Stimulated activated CD4-positive, alpha-beta T cell treated with anti-CD3 and anti-CD28 coated beads, Interleukin-4, amount 100 ng/mL, for 48 hours (primary cell): ENCODE measurements at places on chromosomes 7 and 10.

- no peak for DNase-seq
Measured at GRCh38 chr7:100122067-100122466, 2.6 kb downstream of the CNPY4 start.

DNA sequence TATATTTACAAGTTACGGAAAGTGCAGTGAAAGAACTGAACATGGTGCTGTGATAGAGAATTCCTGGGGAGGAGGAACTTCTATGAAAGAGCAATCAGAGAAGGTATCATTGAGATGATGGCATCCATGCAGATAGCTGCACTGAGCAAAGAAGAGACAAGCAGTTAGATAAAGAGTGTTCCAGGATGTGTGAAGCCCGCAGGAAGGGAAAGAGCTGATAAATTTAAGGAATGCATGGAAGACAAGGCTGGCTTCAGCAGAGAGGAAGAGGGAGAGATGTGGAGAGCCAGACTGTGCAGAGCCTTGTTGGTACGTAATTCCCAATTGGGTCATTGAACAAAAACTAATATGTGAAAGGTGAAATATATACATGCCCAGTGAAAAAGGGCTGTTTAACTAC lies 538.9 kb downstream of the INHBA start:
- DNase-seq, result no peak

- no peak for DNase-seq
Measured at GRCh38 chr7:142152076-142152475, 40.6 kb downstream of the MGAM2 start.

DNA sequence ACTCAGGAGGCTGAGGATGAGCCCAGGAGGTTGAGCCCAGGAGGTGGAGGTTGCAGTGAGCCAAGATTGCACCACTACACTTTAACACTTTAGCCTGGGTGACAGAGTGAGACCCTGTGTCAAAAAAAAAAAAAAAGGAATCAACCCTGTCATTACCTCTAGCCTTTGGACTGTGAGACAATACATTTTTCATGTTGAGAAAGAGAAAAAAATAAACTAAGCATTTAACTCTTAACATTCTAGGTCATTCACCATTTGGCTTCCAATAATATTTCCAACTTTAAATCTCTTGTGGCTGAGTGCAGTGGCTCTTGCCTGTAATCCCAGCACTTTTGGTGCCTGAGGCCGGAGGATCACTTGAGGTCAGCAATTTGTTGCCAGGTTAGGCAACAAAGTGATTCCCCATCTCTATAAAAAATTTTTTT lies 41.9 kb upstream of the TPST1 start:
- DNase-seq, result no peak

DNA sequence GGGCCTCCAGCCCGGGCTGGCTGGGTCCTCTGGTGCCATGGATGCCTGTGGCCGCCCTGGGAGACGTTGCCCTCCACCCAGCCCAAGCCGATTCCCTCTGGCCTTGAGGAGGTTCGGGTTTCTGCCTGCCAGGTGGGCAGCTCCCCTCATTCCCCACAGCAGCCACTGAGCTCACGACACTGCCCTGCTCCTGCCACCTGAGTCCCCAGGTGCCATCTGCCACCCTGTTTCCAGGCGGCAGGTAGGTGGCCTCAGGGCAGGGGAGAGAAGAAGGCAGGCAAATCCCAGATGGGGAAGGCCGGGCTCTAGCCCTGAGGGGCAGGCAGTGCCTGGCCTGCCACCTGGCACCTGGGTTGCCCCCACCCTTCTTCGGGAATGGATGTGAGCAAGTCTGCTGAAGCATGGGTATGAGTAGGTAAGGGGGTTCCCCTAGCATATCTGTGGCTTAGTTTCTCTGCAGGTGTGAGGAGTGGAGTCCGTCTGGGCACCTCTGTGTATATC lies 92.2 kb upstream of the PPIF start:
- no peak for DNase-seq

- DNase-seq, result no peak
Measured at GRCh38 chr7:2760098-2760889, 72.3 kb downstream of the AMZ1 start.

- DNase-seq, result peak; percentile 57
Measured at GRCh38 chr7:100493476-100494264, 9.9 kb downstream of the NYAP1 start.

DNA sequence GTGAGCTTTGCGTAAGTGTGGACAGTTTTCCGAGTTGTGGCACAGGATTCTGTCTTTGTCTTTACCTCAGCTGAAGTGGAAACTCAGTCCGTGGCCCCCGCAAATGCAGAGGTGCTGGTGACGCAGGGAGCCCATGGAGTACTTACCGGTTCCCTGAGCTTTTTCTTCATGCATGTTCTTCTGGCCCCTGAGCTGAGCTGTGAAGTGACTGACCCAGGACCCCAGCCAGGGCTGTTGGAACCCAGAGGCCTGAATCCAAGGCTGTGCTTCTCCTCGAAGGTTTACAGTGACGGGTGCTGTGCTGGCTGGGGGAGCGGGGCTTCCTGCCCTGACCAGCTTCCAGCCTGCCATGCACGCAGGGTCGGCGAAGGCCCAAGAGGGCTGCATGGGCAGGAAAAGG lies 223.5 kb downstream of the GLRX3 start:
- no peak for DNase-seq

DNA sequence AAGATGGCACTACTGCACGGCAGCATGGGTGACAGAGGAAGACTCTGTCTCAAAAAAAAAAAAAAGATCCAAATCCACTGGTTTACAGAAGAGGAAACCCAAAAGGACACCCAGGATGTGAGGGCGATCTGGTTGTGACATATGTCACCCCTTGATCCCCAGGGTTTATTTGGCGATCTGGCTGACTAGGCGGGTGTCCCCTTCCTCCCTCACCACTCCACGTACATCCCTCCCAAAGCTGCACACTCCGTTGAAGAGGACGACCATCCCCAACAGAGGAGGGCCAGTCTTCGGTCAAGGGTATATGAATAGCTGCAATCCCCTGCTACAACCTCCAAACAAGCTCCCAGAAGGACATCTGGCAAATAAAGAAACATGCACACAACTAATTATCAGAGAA lies 111.6 kb downstream of the HTR5A start:
- DNase-seq, result no peak

GRCh38 chr10:44030132-44030531 lies 354.8 kb downstream of the CXCL12 start:
- DNase-seq, result no peak

- no peak for DNase-seq
Measured at GRCh38 chr10:67539312-67539711, 156.7 kb downstream of the CTNNA3 start.

DNA sequence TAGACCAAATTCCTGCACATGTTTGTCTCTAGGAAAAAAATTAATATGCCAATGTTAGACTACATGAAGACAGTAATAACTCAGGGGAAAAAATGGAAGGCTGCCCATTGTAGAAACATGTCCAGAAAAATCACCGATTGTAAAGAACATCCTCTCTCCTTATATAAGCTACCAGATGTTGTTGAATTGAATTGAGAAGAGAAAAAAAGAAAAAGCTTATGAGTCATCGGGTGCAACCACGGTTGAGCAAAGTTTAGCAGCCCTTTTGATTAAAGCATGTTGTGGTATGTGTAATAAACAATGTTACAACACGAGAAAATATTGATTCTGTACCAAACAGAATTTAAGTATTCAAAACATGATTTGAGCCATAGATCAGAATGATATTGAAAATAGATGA lies 102.3 kb upstream of the ARHGAP21 start:
- DNase-seq, result no peak

- no peak for DNase-seq
Measured at GRCh38 chr7:21172800-21173199, 255.1 kb upstream of the SP4 start.

DNA sequence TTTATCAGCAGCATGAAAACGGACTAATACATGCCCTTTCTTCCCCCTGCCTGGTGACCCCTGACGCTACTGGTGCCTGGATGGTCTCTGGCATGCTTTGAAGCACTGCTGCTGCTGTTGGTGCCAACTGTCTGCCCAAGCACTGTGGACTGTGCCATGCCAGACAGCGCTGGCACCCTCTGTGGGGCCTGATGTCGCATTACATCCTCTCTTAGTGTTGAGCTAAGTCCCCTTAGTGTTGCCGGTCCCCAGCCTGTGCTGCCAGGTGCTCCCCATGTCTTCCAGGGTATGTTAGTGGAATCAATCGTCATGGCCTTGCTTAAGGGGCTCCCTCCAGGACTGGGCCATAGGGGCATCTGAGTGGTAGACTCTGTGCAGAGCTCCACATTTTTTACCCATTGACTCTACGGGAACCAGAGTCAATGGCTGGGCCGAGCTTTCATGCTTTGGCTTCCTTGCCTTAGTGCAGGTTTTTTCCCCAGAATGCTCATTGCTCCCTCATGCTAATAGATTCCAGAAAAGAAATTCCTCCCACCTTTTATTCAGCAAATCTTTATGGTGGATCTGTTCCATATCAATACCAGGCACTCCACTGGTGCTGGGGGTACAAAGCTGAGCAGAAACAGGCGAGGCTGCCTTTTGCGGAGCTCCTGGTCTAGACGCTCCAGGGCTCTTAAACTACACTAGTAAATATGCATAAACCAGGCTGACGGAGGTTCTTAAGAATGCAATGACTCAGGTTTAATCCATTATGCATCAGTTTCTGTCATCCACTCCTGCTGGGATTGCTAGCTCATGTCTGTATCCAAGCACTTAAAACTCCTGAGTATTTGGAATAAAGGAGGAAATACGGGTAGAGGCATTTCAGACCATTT lies 21.8 kb upstream of the MRC1 start:
- DNase-seq, result no peak

DNA sequence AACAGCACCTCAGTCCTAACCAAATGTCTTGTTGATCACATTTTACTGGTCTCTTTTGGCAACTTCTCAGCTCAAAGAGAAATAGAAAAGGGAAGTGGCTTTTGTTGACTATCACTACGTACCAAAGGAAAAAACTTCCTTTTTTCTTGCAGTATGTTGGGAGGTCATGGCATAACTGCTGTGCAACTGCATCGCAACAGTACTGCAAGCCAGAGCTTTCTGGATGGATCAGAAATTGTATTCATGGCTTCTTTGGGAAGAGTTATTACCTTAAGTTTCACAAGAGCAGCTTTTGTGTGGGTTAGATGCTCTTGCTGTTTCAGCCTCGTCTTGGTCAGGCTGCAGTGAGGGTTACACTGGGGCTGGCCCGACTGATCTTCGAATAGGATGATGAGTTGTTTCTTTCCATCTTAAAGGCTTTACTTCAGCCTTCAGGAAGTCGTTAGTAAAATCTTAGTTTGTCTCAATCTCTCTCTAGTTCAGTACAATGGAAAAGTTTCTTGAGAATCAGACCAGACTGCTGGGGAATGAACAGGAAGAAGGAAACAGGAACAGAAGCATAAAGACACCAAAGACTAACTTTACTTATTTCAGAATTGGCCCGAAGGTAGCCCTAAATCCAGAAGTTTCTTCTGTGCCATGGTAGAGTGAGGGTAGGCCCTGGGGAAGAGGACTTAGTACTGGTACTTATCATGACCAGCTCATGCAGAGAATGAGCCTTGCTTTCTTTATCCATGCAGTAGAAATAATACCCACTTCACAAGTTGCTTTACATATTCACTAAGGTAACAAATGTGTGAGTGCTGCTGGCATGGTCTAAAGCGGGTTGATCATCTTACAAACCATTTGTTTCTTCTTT lies 153.6 kb downstream of the CELF2 start:
- no peak for DNase-seq

- DNase-seq, result no peak
Measured at GRCh38 chr10:70132098-70133029, at the start of gene AIFM2. TSS of gene AIFM2 (minus strand) at chr10:70132825. CDS start at chr10:70124084, 8,741 bp downstream.

GRCh38 chr10:116849248-116850057 lies at the start of gene ENO4:
TSS of gene ENO4 (plus strand) at chr10:116849499. CDS start at chr10:116849567, 68 bp downstream.
- DNase-seq, result no peak

DNA sequence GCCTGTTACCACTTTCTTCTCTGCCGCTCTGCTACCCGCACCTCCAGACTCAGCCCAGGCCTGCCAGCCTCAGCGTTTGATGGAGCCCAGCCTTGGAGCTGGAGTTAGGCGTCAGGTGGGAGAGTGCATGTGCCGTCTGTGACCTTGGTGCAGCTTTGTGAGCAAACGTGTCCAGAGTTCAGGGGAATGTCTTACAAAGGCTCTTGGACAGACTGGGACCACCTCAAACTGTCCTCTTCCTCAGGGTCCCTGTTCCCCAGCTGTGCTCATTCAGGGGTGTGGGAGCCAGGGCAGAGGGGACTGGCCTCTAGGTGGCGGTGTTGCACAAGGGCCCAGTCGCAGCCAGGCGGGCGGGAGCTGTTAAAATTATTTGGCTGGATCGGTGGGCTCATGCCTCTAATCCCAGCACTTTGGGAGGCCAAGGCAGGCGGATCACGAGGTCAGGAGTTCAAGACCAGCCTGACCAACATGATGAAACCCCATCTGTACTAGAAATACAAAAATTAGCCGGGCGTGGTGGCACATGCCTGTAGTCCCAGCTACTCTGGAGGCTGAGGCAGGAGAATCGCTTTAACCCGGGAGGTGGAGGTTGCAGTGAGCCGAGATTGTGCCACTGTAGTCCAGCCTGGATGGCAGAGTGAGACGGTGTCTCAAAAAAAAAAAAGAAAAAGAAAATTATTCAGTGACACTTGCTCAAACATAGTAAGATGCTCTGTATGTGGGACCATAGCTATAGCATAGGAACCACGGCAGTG lies 89.2 kb downstream of the ADCY1 start:
- DNase-seq, result peak; percentile 4
